T-cell (primary cell): ENCODE measurements at places on chromosomes 12 and 14.

GRCh38 chr14:22671622-22672021, 27.5 kb upstream of the OR6J1 start:
- no peak for DNase-seq

GRCh38 chr14:103223818-103224352, 100.6 kb downstream of the TNFAIP2 start:
- no peak for DNase-seq

DNA sequence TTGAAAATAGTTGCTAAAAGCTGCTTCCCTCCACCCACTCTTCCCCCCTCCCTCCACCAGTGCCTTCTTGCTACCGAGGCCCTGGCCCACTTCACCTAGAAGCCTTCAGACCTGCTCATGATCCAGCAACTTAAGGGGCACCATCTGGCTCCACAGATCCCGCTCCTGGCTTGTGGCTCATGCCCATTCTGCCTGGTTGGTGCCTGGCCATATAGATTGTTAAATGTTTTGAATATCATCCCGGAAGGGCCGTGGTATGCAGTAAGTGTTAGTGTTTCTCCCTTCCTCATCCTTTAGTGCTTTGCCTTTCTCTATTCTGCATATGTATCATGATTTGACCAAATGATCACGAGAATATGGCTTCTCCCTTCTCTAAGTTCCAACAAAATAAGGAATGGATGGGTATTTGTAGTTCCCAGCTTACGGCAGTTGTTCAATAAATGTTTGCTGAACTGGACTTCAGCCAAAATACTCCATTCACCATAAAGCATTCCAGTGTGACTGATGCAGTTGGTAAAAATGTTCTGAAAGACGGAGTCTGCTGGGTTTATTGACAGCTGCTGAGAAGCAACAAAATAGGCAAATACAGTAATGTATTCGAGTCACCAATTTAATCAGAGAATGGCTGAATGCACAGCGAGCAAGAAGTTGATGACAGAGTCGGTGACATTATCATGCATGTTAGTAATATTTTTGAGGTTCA, 30.7 kb downstream of the GRIP1 start:
- no peak for DNase-seq

- no peak for DNase-seq
These were observed 42.5 kb downstream of the CCDC88C start for GRCh38 chr14:91374879-91375702.

GRCh38 chr14:80344208-80344607, 132.9 kb upstream of the DIO2 start:
- DNase-seq = no peak

DNA sequence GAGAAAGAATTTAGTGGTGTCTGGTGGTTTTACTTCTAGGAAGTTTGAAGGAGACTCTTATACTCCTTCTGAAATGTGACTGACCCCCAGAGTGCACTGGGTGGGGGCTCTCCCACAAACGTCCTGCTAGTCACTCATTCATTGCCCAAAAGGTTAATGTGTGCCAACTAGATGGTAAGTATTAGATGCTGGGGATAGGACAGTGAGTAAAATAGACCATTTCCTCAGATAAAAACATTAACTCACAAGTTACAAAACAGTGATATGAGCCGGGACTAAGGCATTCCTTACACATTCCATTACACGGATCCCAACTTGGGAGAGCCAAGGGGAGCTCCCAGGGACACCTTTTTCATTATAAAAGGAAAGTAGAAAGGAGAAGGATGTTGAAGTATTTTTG, 185.1 kb downstream of the ATXN7L3B start:
- no peak for DNase-seq

- no peak for DNase-seq
These were observed 75.9 kb upstream of the DHRS4 start for GRCh38 chr14:23877538-23878180.

GRCh38 chr12:63766498-63766897, 13.2 kb upstream of the RXYLT1 start:
- no peak for DNase-seq

DNA sequence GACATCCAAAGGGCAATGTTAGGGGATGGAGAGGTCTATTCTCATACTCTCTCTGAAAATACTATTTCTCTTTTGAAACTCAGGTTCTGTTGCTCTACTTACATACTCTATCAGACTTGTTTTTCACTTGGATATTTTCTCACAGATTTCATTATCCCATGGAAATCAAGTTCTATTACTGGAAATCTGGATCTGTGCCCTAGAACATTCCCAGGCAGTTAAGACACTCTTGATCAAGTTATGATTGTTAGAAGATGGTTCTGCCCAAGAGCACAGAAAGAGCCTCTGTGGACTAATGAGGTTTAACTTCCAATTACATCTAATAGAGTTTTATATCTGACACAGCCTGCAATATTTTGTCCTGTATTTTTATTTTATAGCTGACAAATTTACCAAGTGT, 591.0 kb upstream of the ATP2B1 start:
- DNase-seq = no peak

GRCh38 chr12:52227606-52228166, 5.4 kb upstream of the KRT7 start:
- DNase-seq = no peak

DNA sequence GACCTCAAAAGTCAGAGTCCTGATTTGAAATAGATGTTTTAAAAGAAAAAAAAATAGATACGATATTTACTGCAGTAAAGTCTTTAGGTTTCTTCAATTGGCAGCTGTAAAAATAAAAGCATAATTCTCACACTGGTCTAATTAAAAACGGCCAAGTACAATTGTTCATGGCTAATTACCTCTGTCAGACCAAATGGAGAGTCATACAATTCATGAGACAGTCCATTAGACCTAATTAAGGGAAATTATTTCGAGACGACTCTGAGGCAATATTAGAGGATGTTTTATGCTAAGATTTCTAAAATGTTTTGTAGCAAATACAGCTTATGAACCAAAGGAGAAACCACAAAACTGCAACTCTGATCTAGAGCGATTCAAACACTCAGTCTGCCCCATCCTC, 131.3 kb downstream of the PHLDA1 start:
- DNase-seq = no peak
